Kidney epithelial cell (primary cell): ENCODE measurements at places on chromosomes 16 and 17. TPM values are rescaled to one million over a fixed set of nuclear protein-coding genes. Genes with fewer than 3 reads are reported as not detected.

DNA sequence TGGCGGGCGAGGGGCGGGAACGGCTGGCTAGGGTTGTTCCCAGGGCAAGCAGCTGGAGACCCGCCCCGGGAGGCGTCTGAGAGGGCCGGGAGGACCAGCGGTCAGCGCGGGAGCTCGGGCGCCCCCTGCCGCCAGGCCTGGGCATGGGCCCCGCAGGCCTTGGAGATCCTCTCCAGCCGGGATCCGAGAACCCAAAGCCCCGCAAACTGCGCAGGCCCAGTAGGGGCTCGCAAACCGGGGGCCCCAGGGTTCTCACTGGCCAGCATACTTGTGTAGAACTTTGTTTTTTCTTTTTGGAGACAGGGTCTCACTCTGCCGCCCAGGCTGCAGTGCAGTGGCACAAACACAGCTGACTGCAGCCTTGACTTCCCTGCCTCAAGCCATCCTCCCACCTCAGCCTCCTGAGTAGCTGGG, 20.8 kb upstream of the ZNF423 start:
- no peak for DNase-seq

- DNase-seq = no peak
Observed at GRCh38 chr17:12302711-12303110, 282.0 kb downstream of the MAP2K4 start.

DNA sequence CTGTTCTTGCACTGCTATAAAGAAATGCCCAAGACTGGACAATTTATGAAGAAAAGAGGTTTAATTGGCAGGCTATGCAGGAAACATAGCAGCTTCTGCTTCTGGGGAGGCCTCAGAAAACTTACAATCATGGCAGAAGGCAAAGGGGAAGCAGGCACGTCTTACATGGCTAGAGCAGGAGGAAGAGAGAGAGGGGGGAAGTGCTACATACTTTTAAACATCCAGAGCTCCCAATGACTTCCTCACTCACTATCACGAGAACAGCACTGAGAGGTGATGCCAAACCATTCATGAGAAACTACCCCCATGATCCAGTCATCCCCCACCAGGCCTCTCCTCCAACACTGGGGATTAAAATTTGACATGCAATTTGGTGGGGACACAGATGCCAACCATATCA, 13.3 kb downstream of the WFIKKN2 start:
- no peak for DNase-seq

Gene PRSS22
- total RNA-seq = 71.8 and 76.0 TPM in 2 replicates

Gene EXOC7
- total RNA-seq = 80.1 and 88.9 TPM in 2 replicates
